ENCODE measurements at places on chromosomes 4 and X. TPM values are rescaled to one million over a fixed set of nuclear protein-coding genes. Genes with fewer than 3 reads are reported as not detected.

The KLHL4 gene
- total RNA-seq = 1.2 TPM

- no peak for DNase-seq
Observed at GRCh38 chr4:184854673-184855072, 28.9 kb upstream of the ACSL1 start.

DNA sequence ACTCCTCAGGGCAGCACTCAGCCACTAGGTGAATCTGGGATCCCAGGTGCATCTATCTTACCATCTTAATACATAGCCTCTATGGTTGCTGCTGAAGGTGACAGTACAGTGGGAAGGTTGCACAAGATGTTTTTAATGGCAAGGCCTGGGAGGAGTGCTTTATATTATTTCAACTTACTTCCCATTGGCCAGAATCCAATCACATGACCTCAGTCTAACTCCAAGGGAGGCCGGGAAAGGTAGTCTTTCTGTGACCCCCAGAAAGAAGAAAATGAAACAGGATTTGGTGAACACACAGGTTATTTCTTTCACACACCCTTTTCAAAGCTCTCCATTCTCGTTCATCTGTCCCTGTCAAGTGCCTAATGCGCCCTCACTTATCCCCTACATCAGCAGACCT is 189.1 kb upstream of the ATP6AP2 start:
- no peak for DNase-seq

DNA sequence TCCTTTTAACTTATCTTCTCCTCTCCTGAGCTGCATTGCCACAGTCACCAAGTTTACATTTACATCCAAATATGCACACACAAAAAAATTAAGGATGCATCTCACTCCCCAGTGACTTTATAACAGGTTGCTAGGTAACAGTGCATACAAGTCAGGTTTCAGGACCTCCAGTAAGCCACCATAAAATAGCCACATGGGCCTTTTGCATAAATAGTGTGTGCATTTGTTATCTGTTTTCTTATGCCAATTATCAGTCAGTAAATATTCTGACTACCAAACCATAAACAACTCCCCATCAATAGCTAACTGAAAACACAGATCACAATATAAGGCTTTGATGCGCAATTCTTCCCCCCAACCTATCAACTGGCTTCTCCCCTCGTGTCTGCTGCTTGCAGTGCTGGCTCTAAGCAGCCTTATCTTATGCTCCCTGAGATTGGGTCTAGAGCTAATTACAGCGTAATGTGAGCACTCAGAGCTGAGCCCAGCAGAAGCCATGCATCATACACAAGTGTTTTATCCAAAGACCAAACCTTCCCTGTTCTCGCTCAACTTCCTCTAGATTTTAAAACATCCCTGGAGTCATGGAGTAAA is 55.4 kb downstream of the ZNF827 start:
- DNase-seq = no peak

GRCh38 chrX:148867596-148867995 is 367.2 kb downstream of the AFF2 start:
- no peak for DNase-seq

- DNase-seq = no peak
Observed at GRCh38 chrX:28649541-28649940, 62.3 kb downstream of the IL1RAPL1 start.

- DNase-seq = no peak
Observed at GRCh38 chr4:149353241-149353640, 462.4 kb downstream of the IQCM start.

The TMPRSS11F gene
- total RNA-seq = not detected

- DNase-seq = peak; percentile 74
Observed at GRCh38 chrX:75746891-75747639, 38.0 kb downstream of the MAGEE2 start.

- no peak for DNase-seq
Observed at GRCh38 chrX:11351375-11352295, 58.4 kb downstream of the AMELX start.

The BMPR1B gene
- 7.1 TPM for total RNA-seq

GRCh38 chr4:139857021-139857420 is 191.4 kb downstream of the MGST2 start:
- no peak for DNase-seq

GRCh38 chrX:120380699-120381098 is 18.8 kb downstream of the ATP1B4 start:
- no peak for DNase-seq

The FAT4 gene
- total RNA-seq = 27.9 TPM

The ASMT gene
- 0.36 TPM for total RNA-seq

DNA sequence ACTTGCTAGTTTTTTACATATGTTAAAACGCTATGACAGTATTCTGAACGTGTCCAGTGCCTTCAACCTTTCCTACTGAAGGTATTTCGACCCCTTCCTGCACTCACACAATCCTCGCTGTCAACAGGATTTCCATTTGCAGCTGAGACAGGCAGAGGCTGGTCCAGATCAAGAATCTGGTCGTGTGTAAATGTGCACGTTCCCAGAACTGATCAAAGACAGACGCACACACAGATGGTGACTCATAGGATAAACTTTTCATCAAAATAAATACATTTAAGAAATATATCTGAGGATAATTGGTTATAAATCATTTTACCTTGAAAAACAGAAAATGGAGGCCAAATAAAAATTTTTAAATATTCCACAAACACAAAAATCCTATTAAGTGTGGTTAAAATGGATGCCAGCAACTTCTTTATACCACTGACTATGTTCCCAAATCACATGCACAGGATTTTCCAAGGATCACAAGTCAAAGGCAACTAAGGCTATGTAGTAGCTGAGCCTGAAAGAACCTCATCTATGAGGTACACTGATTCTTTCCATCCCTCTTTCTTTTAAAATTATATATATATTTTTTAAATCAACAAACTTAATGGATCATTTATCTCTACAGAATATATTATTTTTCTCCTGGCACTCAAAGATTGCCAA is 85.9 kb downstream of the RNF150 start:
- peak; percentile 46 for DNase-seq

- DNase-seq = no peak
Observed at GRCh38 chr4:148901075-148901705, 459.0 kb upstream of the NR3C2 start.

The FRMD7 gene
- total RNA-seq = 1.5 TPM

DNA sequence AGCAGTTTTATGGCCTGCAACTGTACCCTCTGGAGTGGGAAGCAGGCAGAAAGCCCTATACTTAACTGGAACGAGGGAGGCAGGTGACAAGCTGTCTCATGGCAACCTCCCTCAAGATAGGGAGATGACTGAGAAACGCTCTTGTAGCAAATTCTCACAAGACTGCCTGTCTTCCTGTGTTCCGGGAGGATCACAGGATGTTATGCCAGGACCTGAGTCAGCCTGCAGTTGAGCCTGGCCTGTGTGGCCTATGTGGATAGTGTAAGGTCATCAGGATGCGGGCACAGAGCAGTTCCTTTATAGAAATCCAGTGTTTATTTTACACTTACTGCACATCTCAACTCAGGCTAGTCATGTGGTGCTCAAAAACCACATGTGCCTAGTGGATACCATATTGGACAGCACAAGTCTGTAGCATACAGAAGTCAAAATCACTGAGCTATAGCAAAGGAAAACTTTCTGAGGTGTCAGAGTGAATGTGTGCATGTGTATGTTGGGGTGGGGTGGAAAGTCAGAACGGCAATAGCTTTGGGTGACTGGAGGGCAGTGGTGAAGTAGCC is 25.2 kb downstream of the TAF7L start:
- DNase-seq = no peak

The SPANXN4 gene
- not detected for total RNA-seq

DNA sequence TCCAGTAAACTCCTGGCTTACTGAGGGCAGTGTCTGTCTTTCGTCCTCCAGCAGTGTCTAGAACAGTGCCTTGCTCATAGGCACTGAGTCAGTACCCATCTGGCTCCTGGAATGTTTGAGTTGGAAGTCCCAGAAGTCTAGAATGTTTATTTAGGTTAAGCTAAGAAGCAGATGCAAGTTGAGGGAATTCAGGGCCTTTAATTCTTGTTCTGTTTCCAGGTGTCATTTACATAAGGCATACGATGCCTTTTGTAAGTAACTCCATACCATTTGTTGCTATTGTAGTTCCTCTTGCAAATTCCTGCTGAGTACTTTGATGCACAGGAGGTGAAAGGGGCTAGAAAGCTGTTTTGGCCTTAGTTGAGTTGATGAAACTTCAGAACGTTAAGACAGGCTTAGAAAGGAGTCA is 22.2 kb downstream of the ARHGAP10 start:
- peak; percentile 75 for DNase-seq

GRCh38 chr4:180852738-180853137 is 1390.5 kb upstream of the TENM3 start:
- DNase-seq = no peak

GRCh38 chr4:124958847-124959246 is 246.3 kb upstream of the ANKRD50 start:
- DNase-seq = no peak

- DNase-seq = no peak
Observed at GRCh38 chr4:41148931-41149330, 65.4 kb downstream of the APBB2 start.

The GAGE13 gene
- not detected for total RNA-seq

- peak; percentile 43 for DNase-seq
Observed at GRCh38 chr4:24070117-24070516, 180.3 kb upstream of the PPARGC1A start.

GRCh38 chrX:40457406-40457805 is 123.4 kb upstream of the ATP6AP2 start:
- DNase-seq = no peak

DNA sequence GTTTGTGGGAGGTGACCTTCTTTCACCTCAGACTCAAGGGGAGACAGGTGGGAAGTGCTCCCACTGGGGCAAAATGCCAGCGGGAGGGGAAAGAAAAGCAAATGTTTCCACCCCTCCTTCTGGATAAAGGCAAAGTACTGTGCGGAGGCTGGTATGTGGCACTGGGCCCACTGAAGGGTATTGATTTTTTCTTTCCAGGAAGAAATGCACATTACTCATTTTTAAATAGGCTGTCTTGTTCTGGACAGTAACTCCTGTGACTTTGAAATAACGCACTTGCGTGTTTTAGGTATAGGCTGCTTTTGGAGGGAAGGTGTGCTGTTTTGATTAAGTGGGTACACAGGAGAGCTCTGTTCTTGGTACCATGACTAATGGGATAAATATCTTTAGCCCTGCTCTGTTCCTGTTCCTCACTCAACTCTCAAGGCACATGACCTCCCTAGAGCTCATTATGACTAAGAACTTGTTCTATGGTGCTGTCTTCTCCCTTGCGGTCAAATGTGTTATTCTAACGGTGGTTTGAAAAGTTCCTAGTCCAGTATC is 40.7 kb upstream of the MBTPS2 start:
- DNase-seq = peak; percentile 52

GRCh38 chrX:79412166-79412565 is 45.0 kb upstream of the ITM2A start:
- DNase-seq = no peak

The RIBC1 gene
- 0.29 TPM for total RNA-seq

GRCh38 chrX:85378461-85378860 is 1.0 kb downstream of the POF1B start:
- no peak for DNase-seq
